Body of pancreas (tissue), 4 donors: ENCODE measurements at places on chromosomes 12 and 14.

DNA sequence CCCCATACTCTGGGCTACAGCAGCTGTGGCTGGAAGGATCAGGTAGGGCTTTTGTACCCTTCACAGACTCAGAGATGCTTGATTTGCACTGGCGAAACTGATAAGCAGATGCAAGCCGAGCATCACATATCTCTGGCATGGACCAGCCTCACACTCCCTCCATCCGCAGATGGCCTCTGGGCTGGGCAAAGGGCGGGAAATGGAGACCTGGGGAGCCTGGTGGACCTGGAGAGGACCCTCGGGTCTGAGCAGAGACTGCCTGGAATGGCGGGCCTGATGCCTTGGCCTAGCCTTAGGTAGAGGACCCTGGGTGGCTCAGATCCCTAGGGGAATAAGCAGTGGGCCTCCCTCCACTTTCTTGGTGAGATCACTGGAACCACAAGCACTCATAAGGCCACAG is 53.2 kb downstream of the GALNT16 start:
- no peak for DNase-seq

GRCh38 chr14:25042362-25043299 is 7.3 kb downstream of the STXBP6 start:
- no peak for DNase-seq

- DNase-seq, result no peak
Measured at GRCh38 chr12:6218347-6218925, 18.2 kb downstream of the CD9 start.

DNA sequence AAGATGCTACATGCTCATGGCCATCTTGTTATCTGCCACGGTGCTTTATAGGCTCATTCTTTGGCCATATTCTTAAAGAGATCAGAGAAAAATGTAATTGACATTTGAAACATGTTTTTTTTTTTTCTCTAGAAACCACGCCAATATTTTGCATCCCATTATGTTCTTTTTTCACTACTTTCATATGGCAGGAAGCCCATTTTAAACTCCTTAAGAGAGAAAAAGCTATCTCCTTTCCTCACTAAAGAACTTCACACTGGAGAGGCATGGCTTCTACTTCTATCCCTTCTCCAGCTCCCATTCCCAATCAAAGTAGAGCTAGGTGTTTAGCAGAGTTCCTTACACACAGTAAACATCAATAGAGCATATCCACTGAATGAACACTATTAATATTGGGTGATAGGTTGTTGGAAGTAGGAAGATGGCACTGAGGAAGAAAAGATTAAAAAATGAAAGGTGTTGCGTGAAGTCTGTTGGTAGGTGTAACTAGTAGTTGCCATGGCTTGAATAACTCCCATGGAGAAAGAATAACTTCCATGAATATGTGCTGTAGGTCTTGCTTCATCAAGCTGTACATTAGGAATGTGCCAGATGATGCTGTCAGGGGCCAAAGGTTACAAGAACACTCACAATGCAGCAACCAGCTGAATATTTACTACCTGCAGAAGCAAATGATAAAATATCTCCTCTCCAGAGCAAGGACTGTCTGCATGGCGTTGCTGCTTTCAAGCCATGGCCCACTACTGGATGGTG is 178.8 kb downstream of the STXBP6 start:
- DNase-seq, result no peak

GRCh38 chr14:40903709-40904108 is 703.0 kb upstream of the LRFN5 start:
- no peak for DNase-seq

- DNase-seq, result peak; percentile 60
Measured at GRCh38 chr14:55976219-55976618, 142.0 kb upstream of the PELI2 start.

DNA sequence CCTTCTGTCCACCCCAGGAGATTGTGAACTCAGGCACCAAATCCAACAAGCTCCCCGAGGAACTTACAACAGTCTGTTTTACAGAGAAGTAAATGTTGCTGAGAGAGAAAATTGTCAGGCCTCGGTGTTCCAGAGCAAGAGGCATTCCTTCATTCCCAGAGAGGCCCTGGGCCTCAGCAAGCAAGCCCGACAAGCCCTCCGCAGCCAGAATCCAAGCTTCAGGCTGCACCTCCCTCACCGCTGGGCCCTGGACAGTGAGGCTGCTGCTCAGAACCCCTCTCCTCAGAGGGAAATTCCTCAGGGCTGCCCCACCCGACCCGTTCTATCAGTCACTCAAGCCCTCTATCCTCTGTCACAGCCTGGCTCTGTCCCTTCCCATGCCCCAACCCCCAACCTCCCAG is 56.4 kb downstream of the ZFP36L1 start:
- DNase-seq, result no peak

GRCh38 chr12:111386885-111387284 is 18.0 kb upstream of the PHETA1 start:
- no peak for DNase-seq

DNA sequence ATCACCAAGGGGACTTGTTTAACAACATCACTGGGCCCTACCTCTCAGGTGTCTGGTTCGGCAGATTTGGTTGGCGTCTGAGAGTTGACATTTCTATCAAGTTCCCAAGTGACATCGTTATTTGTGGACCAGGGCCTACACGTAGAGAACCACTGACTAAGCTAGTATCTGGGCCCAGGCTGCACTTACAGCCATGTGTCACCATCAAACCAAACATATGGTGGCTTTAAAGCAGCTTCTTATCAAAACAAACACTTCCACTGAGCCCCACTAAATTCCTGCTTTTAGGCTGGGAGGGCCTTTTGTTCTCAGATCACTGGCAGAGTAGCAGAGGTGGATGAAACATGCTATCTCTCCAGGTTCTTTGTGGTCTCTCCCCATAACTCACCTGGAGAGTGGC is 220.5 kb downstream of the PELI2 start:
- no peak for DNase-seq

- DNase-seq, result no peak
Measured at GRCh38 chr12:53299101-53299453, 418 bp upstream of the MYG1 start.

DNA sequence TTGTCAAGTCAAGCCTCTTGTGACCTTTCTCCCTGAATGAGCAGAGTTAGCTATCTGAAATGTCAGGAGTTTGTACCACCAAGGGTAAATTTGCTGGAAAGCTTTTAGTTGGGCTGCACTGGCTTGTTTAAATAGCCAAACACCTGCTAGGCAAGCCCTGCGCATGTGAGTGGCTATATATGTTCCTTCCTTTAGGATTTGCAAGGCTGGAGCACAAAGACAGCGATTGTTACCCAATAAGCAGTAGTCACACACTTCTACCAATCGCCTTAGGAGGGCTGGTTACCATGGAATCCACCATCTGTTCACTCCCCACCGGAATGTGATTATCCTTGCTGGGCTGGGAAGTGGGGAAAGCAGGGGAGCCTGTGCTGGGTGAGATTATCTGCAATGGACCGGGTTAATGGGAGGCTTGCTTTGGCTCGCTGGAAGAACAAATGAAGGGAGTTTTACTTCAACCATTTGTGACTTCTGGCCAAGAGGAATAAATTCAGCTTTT is 102.5 kb downstream of the FGD4 start:
- peak; percentile 73 for DNase-seq

DNA sequence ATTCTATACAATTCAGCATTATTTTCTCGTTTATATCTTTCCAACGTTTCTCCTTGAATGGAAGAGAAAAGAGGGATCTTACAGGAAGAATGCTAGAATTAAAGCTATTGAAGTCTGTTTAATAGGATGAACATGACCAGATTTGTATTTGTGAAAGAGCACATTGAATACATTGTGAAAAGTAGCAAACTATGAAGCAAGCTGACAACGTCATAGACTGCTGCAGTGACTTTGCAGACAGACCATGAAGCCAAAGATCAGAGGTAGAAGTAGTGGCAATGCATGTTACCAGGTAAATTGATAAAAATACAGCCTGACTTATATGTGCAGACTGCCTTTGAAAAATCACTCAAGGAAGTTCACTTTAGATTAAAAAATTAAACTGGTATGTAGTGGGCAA is 146.1 kb downstream of the RASSF9 start:
- no peak for DNase-seq

DNA sequence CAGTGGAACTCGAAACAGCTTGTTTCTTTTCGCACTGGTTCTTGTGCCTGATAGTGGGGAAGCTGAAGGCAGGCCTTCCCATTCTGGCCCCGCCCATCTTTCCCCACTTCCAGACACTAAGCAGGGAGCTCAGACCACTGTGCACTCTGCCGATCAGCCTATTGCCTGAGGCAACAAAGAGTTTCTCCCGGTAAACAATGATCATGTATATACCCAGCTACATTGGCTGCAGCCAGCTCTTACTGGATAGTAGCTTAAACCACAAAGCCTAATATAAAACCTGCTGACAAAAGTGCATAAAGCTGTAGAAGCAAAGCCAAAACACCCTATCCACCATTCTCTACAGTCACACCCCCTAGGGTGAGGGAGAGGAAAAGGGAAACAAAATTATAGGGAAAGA is 24.7 kb upstream of the GLIPR1 start:
- DNase-seq, result no peak

- DNase-seq, result no peak
Measured at GRCh38 chr12:95304673-95305198, 87.1 kb downstream of the VEZT start.

GRCh38 chr12:121399391-121400331 is at the start of gene RNF34:
RNF34 (plus strand) TSS chr12:121400118; CDS start chr12:121400213, 95 bp downstream.
- peak; percentile 99 for DNase-seq

- DNase-seq, result no peak
Measured at GRCh38 chr14:68166731-68167382, 347.3 kb downstream of the RAD51B start.
